H7 (cell line): ENCODE measurements at places on chromosomes 6 and 20.

DNA sequence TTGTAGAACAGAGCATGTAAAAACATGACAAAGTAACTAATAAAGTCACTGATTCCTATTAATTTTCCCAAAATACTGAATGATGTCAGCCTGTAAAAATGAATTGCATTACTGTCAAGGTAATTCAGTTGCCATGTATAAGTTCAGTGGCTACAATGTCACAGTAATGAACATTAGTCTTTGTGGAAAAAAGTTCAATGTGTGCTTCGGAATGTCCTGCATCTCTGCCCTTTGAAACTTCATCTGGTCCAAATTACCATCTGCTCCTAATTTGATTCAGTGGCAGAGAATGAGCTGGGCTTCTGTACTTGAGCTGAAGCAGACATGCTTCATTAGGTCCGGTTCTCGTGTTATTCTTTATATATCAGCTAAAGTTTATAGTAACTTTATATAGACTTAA is 567.4 kb downstream of the COL12A1 start:
- DNase-seq: no peak

DNA sequence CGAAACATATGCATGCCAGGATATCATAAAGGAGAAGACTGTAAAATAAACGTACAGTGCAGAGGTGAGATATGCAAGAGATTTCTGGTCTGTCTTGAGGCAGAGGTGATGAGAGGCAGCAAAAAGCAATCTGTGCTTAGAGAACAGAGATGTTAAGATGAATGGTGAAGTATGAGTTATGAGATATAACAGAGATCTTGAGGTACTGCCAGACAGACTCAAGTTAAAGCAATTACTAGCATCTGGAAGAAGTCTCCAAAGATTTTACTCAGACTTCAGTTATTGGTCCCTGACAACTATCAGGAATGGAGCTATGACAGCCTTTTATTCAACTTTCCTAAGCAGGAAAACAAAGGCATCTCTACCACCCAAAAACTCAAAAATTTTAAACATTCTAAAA is 122.8 kb upstream of the DST start:
- no peak for DNase-seq

- DNase-seq: peak; percentile 8
These were observed 143.4 kb downstream of the ADGRB3 start for GRCh38 chr6:68778356-68779020.

GRCh38 chr6:92577077-92577719 is 842.2 kb downstream of the EPHA7 start:
- DNase-seq: no peak

DNA sequence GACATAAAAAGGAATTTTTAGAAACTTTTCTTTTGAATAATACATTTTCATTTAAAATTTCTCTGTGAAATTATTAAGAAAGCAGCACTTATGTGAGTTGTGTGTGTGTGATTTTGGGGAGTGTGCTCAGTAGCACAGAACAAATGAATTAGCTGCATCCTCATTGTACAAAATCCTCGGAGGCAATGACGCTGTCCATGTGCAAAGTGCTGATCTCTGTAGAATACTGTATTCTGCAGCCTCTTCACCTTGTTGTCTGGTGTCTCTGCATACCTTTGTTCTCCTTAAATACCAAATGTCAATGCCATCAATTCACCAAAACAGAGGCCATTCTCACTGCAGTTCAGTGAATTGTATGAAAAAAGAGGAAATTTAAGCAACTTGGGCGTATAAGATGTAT is 838.4 kb downstream of the QKI start:
- peak; percentile 6 for DNase-seq

DNA sequence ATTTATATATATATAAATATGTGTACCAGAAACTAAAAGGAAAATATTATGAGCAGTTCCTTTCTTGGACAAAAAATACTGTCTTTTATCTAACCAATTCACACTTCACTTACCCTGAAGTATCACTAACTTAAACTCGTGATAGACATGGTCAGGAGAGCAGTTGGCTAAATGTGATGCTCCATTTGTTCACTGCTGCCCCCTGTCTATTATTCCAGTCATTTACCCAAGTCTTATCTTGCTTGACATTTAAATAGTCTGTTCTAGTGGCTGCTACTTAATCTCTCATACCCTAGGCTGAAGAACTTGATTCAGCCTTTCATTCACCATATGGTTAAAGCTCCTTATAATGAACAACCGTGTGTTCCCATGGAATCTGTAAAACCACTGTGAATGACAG is 789.6 kb upstream of the EYS start:
- DNase-seq: peak; percentile 7

- DNase-seq: no peak
These were observed 61.9 kb upstream of the HBS1L start for GRCh38 chr6:135116571-135116970.

DNA sequence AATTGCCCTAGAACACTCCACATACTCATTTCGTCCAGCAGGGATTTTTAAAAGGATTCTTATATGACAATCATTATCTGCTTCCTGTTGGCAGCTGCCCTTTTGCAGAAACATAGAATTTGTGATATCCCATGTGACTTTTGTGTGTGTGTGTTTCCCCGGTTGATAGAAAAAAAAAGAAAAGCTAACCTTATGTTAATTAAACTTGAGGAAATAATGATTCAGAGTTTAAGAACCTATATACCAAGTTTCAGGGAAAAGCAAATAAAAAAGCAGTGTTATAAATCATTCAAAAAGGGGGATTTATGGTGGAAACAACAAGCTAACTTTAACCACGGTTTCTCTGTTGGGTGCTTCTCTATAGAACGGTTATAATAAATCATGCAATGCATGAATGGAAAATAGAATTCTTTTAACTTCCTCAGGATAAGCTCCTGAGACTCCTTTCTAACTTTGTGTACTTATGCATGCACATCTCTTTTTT is 826.9 kb upstream of the EYS start:
- no peak for DNase-seq

- DNase-seq: no peak
These were observed 5.3 kb downstream of the ANKRD6 start for GRCh38 chr6:89438248-89438647.

DNA sequence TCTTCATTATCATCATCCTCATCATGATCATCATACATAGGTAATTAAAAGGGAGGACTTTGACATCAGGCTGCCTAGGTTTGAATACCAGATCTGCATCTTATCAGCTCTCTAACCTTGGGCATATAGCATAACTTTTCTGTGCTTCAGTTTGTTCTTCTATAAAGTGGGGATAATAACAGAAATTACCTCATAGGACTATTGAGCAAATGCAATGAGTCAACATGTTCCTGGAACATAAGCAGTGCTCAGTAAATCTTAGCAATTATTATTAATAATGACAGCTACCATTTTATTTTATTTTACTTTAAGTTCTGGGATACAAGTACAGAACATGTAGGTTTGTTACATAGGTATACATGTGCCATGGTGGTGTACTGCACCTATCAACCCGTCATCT is 7.2 kb downstream of the C20orf202 start:
- DNase-seq: no peak

- DNase-seq: no peak
These were observed 743 bp downstream of the CMTR1 start for GRCh38 chr6:37433657-37434271.

GRCh38 chr6:31352683-31353383 is 4.1 kb downstream of the HLA-B start:
- no peak for DNase-seq

DNA sequence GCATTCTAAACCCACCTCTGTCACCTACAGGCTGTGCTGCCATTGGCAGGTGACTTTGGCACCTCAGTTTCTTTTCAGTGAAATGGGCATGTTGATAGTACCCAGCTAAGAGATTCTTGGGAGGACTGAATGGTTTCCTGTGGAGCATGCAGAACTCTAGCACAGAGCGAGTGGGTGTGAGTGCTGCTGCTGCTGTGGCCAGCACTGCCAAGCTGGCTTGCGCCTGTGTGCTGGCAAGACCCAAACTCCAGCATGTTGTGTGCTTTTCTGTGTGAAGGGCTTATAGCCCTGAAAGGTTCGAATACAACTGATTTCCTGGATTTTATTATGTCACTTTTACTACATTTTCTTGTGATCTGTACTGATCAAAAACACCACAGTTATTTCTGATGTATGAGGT is 78.1 kb upstream of the KIF25 start:
- no peak for DNase-seq

DNA sequence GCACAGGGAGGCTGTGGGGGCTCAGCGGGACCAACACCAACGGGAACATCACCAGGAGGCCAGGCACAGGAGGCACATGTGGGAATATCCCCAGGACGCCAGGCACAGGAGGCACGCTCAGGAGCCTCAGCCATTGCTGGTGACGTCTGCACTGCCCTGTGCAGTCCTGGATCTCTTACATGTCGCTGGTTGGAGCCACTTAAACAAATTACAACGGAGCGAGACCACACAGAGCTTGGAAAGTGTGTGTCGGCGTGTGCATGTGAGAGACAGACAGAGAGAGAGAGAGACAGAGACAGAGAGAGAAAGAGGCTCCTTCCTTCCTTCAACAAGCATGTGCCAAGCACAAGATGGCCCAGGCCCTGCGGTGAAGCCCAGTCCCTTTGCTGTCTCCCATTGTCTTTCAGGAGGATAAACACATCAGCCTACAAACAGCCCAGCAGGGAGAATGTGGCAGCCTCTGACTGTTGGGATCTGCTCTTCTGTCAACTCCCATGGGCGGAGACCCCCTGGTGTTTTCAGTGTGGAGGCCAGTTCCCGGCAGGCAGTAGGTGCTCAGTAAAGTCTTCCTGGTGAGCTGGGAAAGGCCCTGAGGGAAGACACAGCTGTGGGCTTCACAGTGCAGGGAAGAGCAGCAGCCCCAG is 112.7 kb upstream of the THBS2 start:
- DNase-seq: no peak

GRCh38 chr6:4271761-4272470 is 136.5 kb upstream of the ECI2 start:
- DNase-seq: no peak

DNA sequence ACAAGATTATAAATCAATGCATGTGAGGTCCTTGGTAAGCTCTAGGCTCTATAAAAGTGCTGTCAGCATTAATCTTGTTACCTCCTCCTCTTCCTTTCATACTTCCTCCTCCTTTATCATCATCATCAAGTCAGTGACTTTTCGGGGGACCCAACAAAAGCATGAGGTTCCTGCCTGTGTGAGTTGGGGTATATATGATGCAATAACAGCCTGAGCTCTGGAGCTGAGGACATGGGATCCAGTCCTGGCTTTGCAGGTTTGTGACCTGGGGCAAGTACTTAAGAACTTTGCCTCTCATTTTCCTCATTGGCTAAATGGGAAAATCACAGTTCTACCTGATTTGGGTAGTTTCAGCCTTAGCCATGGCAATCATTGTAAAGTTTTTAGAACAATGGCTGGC is 7.1 kb upstream of the PHACTR3 start:
- DNase-seq: no peak

DNA sequence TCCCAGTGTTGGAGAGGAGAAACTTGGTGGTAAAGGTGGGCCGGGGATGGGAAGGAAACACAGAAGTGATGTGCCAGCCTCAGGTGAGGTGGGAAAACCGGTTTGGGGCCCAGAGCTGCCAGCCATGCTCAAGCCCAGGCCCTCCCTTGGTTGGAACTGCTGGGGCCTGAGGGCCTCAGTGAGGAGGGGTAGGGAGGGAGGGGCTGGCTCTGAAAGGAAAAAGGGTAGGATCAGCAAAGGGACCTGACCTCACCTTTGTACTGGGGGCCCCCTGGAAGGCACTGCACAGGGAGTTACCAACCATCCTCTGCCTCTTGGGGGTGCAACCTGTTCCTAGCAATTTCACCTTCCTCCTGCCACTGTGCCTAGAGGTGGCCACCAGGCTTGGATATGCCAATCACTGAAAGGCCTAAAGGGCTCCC is 1.8 kb upstream of the SPEF1 start:
- DNase-seq: no peak

DNA sequence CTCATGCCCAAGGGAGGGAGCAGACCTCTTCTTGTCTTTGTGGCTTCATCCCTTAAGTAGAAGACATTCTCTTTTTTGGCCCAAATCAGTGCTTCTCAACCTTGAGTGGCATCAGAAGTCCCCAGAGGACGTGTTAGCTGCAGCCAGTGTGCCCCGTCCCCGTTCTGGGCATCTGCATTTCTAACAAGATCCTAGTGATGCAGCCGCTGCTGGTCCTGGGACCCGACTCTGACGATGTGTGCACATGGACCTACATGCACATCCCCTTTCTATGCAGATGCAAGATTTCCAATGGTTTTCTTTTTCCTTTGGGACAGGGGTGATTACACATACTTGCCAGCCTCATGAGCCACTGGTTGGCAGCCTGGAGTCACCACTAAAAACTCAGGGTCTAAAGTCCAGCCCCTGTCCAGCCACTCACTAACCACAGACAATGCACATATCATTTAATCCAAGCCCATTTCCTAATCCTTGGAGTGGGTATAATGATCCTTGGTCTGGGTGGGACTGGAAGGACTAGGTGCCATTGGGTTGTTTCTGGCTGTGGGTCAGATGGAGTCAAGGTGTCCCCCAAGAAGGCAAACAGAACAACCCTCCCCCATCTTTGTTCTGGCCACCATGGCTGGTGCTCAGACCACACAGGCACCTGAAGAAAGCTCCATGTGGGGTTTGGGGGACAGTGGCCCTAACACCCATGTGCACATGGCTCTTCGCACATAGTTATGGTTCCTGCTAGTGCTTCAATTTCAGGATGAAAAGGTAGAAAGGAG is 6.4 kb downstream of the ACSS1 start:
- DNase-seq: no peak

- DNase-seq: peak; percentile 34
These were observed 110.8 kb downstream of the ERMARD start for GRCh38 chr6:169862043-169862891.

- DNase-seq: no peak
These were observed 407.0 kb upstream of the SASH1 start for GRCh38 chr6:147935656-147936055.

DNA sequence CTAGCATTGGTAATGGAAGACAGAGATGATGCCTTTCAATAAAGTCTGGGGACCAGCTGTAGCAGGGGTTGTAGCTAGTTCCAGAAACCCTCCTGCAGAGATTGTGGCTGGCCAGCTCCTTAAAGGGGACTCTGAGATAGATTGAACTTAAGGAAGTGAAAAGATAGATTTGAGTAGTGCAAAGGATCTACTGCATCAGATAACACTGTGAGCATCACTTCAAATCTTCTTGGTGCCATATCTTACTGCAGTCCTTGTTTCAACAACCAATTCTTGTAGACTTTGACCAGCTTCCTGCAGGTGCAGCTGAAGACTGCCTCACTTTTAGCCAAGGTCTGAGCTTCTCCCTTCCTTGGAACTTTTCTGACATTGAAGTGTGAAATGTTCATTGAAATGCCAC is 14.8 kb upstream of the CEP162 start:
- DNase-seq: no peak

DNA sequence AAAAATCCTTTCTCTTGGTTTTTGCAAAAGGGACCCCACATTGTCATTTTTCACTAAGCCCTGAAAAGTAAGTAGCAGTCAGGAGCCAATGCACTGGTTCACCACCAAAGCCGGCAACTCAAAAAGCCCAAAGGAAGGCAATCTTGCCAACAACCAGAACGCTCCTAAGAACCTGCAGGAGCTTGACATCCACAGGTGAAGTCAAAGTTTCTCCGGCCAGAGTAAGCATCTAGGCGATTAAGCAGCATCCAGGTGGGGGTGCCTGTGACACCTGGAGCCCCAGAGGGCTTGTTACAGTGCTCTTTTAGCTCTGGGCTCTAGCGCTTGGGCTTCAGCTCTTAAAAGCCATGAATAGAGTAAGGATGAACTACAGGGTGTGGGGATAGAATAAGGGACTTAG is 36.1 kb downstream of the SLC35D3 start:
- DNase-seq: peak; percentile 32
